ENCODE measurements at places on chromosomes 13 and 19.

- no peak for DNase-seq
Measured at GRCh38 chr19:32566246-32566830, 14.7 kb upstream of the PDCD5 start.

- no peak for DNase-seq
Measured at GRCh38 chr19:1066748-1067340, at the start of gene ARHGAP45. ARHGAP45 (plus strand) TSS chr19:1067167; CDS start chr19:1067406, 239 bp downstream.

DNA sequence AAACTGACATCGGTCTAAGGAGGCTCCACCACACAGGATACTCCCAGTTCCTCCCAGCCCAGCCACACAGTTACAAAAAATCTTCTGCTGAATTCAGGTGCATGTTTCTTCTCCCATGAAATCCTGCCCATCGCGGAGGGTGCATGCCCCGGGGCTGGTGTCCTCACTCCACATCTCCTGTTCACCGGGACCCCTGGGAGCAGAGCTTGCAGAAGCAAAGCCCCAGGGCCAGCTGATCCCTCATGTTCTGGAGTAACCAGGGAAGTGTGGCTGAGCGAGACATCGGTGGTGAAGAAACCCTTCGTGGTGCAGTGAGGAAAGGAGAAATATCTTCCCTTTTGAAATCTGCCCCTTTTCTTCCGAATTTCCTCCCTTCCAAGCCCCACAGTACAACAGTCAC is 904 bp upstream of the SIGLEC9 start:
- no peak for DNase-seq

GRCh38 chr13:35213911-35214310 is 262.6 kb downstream of the MAB21L1 start:
- DNase-seq = no peak

GRCh38 chr13:99045396-99045795 is 67.5 kb upstream of the DOCK9 start:
- DNase-seq = no peak
